Stimulated activated CD4-positive, alpha-beta T cell treated with anti-CD3 and anti-CD28 coated beads, Interleukin-15, amount 100 ng/mL, for 24 hours (primary cell): ENCODE measurements at places on chromosomes 6 and 20.

DNA sequence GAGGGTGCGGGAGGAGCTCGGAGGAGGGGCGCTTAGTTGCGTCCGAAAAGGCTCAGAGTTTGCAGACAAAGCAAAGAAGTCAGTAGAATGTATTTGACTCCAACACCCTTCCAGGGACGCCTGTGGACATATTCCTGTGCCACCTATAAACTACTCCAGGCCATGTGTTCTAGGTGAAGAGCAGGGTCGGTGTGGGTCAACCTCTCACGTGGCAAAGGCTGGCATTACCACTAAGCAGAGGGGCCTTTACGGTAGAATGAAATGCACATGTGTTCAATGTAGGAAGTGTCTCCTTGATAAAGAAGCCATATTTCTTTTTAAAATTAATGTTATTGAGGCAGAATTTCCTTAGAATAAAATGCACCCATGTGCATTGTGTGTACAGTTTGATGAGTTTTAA, 15.4 kb downstream of the SIRT5 start:
- DNase-seq: no peak

GRCh38 chr6:72738091-72738490, 116.2 kb downstream of the KCNQ5 start:
- no peak for DNase-seq

DNA sequence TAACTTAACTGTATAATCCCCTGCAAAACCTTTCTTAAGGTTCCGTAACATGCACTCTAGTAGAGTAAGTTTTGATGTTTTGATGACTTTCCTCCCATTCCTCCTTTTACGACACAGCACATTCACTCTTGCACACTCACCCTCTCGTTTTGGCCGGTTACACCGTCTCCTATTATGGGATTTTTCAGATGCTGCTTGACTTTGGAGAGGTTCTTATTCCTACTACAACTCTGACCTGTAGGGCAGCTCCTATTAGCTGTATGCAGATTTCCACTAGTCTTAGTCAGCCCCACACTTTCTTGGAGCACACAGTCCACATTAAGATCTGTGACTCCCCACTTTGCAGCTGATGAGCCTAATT, 223.7 kb upstream of the SYNCRIP start:
- DNase-seq: no peak

DNA sequence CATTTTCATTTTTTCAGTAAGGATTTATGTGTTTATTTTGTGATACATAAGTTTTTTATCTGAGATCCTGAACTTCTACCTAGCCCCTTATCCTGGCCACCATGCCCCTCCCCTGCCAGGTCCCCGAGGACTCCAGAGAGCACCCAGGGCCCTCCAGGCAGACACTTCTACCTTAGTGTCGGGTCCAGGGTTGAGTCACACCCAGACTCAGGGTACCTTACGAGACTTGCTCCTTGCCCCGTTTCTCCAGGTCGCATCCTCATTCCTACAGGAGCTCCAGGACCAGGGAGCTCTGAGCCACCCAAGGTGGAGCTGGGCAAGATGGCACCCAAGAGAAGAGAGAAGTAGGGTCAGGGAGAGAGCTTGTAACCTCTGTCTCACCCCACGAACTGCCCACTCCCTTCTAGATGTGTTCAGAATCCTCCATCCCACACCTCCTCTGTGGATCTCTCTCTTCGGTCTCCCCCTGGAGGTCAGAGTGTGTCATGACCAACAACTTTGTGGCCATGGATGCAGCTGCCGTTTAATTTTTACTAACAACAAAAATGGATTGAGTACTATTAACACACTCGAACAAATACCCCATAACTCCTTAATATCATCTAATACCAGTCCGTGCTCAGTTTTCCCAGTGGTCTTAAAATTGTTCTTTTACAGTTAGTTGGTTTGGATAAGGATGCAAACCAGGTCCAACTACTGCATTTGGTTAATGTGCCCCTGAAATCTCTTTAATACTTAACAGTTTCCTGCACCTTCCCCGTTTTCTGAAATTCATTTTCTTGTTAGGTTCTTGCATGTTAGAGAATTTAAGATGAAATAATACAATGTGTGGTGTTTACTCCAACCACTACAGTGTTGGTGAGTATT, 130.6 kb upstream of the INSM1 start:
- DNase-seq: peak; percentile 47

DNA sequence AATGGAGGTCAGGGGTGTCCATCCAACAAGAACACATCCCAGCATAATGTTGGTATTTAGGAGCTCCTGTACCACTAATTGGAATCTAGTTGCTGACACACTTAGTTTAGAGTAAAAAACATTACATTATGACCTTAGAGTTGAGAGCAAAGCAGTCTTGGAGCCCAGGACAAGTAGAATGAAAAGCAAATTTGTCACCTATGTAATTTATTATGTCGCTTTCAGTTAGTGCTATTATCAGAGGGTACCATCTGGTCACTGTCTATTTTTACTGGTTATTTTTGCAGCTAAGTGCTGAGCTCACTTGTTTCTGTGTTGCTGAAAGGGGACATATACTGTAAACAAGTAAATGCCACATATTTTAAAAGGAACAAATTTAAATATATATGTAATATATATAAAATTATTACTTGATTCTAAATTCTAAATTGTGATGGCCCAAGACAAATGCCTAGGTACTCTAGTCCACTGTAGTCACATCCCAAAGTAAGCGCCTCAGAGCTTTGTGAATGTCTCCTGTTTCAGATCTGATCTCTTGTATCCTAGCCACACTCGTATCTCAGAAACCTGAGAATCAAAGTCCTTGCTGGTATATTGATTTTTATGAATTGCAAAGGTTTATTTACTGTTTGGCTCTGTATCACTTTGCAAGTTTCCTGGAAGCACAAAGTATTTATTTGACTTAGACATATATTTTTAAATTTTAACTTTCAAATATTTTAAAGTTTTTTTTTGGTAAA, 148.6 kb upstream of the MAN1A1 start:
- DNase-seq: no peak
